HT-29 (cell line): ENCODE measurements at places on chromosomes 12 and 14.

DNA sequence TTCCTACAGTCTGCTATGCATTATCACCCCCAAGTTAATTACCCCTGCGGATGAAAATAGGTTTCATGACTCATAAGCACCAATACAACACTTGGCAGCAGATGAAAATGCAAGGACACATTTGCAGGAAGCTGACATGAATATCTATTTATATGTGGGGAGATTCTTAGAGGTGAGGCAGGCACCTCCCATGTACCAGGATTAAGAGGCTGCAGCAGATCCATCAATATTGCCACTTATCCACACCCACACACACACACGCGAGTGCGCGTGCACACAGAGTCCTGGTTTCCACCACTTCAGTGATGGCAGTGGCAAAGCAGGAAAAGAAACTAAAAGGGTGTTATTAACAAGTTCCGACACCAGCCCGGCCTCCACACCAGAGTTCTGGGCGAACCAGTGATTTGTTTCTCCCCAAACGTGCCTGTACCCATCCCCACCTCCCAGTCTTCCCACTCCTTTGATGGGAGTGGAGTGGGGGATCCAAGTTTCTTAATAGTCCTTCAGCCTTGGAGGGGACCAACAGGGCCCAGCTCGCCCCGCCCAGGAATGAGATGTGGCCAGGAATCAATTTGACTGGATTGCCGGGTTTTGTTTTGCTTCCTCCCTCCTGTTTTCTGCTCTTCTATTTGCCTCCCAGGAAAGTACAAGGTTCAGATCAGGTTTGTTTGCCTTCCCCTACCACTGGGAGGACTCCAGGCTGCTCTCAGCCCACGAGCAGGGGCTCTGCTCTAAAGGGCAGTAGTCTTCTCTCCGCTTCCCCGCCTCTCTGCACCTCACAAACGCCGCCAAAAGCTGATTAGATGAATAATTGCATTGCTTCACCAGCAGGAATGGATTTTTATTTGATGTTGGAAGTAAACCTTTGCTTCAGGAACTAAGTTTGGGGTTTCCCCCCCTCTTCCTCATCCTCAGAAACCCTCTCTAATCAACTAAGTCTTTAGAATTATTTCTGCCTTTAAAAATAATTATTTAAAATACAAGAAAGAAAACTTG, 5.2 kb downstream of the IRF2BPL start:
- DNase-seq, result peak; percentile 76

DNA sequence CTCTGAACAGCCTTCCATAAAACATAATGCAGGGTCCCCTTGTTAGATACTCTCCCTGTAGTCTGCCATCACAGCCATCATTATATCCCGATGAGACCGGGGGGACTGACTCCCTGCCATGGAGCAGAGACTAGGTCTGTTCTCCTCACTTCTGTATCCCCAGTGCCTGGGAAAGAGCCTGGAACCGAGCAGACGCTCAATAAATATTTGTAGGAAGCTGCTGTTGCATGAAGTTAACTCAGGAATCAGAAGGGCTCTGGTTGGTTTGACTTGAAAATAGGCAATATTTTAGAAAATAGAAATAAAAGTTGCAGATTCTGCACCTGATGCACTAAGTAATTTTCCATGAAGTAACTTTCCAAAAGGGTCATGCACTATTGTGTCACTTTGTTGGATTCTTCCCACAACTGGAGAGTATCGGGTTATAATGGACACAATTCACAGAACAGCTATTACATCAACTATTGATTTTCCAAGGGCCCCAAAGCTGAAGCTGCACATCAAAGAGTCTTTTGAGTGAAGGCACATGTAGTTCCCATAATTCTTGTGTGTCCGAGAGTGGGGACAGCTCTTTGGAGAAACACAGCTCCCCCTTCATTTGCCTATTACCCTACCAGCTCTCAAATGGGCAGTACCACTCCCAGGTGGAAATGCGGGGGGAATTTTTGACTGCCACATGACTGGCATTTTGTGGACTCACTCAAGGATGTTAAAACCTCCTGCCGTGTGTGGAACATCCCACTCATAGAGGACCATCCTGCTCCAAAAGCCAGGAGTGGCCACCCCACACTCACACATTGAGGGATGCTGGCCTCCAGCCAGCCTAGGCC, 18.8 kb downstream of the CLMN start:
- DNase-seq, result no peak

GRCh38 chr12:104827587-104827986, 130.5 kb downstream of the SLC41A2 start:
- no peak for DNase-seq

GRCh38 chr12:128178966-128179365, 88.0 kb upstream of the TMEM132C start:
- DNase-seq, result no peak

DNA sequence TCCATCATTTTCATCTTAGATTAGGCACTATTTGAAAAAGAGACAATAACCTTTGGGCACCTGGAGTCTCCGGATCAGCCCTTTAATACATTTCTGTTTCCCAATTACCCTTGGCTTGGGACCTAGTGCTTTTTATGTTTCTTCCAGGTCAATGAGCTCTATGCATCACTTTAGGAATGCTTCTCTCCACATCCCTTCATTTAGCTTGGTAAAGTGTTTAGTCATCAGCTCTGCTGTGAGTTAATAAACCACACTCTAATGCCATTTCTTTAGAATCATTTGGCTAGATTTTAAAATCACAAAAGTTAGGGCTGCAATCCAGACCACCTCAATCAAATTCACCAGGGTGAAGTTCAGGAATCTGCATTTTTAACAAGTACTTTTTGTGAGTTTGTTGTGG, 41.7 kb downstream of the RASSF9 start:
- no peak for DNase-seq

DNA sequence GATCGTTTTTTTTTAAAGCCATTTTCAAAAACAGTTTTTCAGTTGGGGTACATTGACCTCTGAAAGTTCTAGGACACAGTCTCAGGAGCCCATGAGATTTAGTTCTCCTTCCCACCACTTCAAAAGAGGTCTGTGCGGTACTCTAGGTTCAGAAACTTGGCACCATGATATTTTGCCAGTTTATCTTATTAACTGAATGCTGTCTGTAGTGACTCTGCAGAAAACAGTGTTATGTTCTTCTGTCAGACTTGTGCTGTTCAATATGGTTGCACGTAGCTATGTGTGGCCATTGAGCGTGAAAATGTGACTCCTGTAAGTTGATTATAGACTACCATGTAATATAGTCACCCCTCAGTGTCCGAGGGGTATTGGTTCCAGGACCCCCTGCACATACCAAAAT, 35.9 kb downstream of the CRADD start:
- no peak for DNase-seq

GRCh38 chr14:99155173-99156089, 116.6 kb downstream of the BCL11B start:
- DNase-seq, result no peak

DNA sequence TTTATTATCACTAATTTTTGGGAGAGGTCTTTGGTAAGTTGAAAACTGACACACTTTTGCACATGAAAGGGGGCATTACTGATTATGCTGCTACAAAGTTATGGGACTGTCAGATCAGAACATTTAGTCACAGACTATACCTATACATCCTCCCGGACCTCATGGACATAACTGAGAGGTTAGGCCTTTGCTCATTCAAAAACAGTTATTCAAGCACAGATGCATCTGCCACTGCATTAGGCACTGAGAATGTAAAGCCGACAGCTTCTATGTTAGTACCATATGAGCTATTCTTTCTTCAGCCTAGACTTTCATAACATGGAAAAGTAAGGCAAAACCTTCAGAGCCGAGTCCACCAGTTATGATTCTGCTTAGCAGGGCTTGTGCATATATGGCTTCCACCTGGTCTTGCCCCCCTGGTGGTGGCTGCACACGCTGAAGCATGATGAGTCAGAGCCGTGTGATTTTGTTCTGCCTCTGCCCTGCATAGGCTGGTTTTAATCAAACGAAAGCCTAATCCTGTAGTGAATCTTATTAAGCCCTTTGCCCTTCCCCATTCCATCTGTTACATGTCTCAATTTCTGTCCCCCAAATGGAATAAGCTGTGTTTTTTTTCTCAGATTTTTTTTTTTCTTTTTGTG, 21.8 kb upstream of the RNU6-8 start:
- peak; percentile 47 for DNase-seq

DNA sequence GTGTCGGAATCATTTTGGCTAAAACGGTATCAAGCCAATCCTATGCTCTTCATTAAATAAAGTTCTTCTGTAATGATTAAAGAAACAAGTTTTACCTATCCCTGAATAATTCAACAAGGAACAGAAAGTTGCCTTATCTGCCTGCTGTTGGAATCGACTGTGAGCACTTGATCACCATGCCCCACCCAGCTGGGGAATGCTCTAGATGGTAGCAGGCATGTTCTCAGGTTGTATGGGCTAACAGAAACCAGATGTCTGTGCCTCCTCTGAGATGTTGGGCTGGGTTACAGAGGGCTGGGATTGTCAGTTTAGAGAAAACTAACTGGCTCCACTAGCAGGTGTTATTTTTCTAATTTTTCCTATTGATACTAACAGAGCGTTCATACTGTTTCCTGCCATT, 28.9 kb downstream of the RTRAF start:
- DNase-seq, result peak; percentile 31

GRCh38 chr14:100680439-100681051, 46.1 kb upstream of the DLK1 start:
- no peak for DNase-seq

DNA sequence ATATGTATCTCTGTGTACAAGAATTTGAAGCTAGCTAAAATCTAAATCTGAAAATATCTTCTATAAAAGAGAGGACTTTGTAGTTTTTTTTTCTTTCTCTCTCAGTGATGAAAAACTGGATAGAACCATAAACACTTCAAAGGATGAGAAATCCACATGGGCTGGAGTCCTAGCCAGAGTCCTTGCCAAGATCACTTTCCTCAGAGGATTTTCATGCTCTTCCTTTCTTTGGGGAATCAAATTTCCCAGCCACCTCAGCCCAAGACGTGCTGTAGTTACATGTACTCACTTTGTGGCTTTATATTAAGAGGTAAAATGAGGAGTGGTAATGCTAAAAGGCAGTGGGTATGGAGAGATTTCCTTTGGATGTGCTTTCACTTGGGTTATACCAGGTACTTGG, 110.3 kb downstream of the SLC38A1 start:
- DNase-seq, result no peak

GRCh38 chr14:67943947-67944346, 124.4 kb downstream of the RAD51B start:
- peak; percentile 87 for DNase-seq

- no peak for DNase-seq
Measured at GRCh38 chr12:56311003-56311402, 4.8 kb downstream of the CNPY2 start.

DNA sequence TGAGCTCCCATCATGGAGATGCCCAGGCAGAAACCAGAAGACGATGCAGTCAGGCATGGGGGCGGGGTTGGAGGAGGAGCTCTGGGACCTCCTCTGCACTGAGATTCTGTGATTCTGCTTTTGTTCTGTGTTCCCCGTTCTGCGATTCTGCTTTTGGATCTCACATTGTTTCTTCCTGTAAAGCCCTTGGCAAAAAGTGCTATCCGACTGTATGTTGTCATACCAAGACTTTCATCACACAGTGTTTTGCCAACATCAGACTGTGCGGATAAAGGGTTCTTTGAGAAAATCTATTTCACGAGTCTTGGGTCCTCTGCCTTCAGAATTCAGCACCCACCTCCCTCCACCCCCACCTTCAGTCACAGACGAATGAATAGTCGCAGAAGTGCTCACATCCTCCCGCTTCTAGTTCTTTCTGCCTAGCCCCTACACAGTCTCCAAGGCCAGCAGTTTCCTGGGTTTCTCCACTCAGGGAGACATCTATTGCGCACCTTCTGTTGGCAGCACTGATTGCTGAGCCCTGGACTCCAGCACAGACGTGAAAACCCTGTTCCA, 24.7 kb upstream of the PWP1 start:
- DNase-seq, result no peak

GRCh38 chr14:94612174-94612573, at the start of gene SERPINA3:
TSS of gene SERPINA3 (plus strand) at chr14:94612391. CDS start at chr14:94614442, 2,051 bp downstream.
- no peak for DNase-seq

GRCh38 chr12:2288471-2288870, 235.7 kb downstream of the CACNA1C start:
- DNase-seq, result no peak

DNA sequence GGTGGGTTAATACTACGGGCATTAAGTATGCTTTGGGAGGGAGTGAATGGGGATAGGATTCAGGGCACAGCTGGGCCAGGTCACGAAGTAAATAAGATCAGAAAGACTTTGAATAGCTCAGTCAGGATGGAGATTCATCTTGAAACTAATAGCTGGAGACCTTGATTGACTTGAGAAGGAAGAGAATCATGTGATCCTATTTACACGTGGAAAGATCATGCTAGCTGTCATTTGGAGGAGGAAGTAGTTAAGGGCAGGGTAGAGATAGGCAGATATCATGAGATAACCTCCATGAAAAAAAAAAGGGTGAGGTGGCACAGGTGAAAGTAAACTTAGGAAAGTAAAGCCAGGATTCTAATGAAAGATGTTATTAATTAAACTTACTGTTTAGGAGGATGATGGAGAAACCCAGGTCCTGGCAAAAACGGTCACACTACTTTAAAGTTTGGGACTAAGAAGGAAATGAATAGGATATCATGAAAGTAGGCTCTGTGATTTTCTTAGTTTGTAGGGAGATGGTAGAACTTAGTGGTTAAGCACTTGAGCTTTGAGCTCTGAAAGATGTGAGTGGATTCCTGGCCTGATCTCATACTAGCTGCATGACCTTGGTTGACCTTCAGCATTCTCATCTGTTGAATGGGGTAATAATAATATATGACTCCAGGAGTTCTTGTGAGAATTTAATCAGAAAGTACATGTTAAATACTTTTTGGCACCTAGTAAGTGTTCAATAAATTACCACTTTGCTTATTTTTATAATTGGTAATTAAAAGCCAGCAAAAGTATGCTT, 439.0 kb downstream of the NRXN3 start:
- no peak for DNase-seq

DNA sequence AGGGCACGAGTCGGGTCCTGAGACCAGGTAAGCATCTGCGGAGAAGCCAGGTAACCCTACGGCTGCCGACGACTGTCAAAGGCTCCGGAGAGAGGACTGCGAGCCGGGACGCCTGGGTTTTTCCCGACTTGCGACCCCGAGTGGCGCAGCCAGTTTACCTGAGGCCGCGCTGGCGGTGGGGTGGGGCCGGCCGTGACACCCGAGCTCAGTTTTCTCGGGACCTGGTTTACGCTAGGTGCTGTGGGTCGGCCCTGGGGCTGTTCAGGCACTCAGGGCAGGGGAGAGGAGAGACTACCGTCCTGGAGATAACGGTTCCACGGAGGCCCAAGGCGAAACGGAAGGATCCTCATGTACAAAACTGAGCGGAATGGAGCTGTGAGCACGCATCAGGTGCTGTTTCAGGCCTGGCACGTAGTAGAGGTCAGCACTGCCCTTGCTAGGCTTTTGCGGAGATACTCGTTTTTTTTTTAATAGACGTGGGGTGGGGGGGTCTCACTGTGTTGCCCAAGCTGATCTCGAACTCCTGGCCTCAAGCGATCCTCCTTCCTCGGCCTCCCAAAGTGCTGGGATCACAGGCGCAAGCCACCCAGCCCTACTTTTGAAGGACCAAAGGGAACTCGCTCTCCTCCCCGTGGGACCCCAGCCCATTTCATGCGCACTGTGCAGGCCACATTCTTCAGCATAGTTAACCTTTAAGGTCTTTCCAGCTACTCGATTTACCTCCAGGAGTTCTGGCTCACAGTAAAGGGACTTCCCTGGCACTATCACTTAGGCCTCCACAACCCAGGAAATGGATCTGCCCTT, 471 bp downstream of the MTRFR start:
- peak; percentile 16 for DNase-seq

GRCh38 chr12:52053536-52054209, 2.4 kb downstream of the NR4A1 start:
- DNase-seq, result no peak

- peak; percentile 59 for DNase-seq
Measured at GRCh38 chr14:30971586-30971985, 53.9 kb upstream of the AP4S1 start.
